ENCODE measurements at places on chromosomes 2 and 18.

DNA sequence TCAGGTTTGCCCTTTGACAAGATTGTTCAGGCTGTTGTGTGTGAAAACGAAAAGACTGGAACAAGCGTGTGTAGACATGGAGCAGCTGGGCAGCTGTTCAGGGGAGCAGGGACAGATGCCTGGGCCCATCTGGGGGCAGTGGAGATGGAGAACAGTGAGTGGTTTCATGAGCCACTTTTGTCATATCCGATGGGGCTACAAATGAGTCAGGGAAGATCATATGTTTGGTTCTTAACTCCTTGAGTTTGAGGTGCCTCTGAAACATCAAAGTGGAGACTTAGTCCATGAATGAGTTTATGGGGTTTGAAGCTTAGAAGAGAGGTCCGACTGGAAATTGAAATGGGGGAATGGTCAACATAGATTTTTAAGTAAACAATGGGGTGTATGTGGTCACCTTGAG, 9.3 kb upstream of the PLB1 start:
- DNase-seq = no peak

- DNase-seq = no peak
Observed at GRCh38 chr18:50327983-50328382, 40.5 kb upstream of the CXXC1 start.

- DNase-seq = no peak
Observed at GRCh38 chr2:15979759-15980604, 39.6 kb downstream of the MYCN start.

GRCh38 chr2:183035954-183036669, 2.1 kb downstream of the NCKAP1 start:
- DNase-seq = no peak

DNA sequence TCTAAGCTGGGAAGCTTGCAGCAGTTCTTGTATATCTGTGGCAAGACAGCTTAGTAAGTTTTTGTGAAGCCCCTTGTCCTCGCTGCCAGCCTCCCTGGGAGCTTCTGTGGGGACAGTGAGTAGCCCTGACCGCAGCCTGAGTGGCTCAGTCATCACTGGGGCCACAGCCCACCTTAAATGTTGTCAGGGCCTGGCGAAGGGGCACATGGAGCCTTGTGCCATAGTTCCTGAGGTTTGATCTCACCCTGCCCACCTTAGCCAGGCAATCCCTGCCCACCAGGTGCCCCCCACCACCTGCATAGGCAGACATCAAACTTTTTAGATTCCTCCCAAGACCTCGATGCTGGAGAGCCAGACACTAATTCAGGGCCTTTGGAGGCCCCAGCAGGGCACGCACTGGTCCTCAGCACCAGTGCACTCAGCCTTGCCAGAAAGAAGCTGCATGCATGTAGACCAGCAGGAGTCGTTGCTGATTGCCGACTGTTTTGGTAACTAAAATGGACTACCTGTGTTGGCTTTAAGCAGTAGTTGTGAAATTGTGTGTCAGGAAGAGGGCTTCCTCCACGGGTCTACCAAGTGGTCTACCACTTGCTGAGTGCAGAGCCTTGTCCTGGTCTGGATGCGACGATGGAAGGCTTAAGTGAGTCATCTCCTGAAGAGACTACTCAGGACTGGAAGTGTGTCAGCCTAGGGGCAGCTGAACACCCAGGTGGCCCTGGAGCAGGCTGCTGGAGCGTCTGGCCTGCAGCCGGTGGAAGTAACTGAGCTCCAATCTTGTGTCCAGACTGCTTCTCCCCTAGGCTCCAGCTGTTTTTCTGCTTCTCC, 233.1 kb downstream of the SEPTIN10 start:
- no peak for DNase-seq

- DNase-seq = no peak
Observed at GRCh38 chr18:23825978-23826405, 136.7 kb downstream of the LAMA3 start.

All from stimulated activated CD8-positive, alpha-beta memory T cell treated with anti-CD3 and anti-CD28 coated beads, Interleukin-7, amount 100 ng/mL, for 24 hours (primary cell).